Right renal cortex interstitium (tissue), 3 donors: ENCODE measurements at places on chromosomes 6 and 20. TPM values are rescaled to one million over a fixed set of nuclear protein-coding genes. Genes with fewer than 3 reads are reported as not detected.

- no peak for DNase-seq
These were observed 64.4 kb upstream of the MAFB start for GRCh38 chr20:40753472-40753871.

- DNase-seq: no peak
These were observed 147.0 kb downstream of the MTFR2 start for GRCh38 chr6:136102991-136103688.

GRCh38 chr6:101058296-101058695 is 177.2 kb upstream of the ASCC3 start:
- DNase-seq: no peak

- DNase-seq: no peak
These were observed 27.0 kb downstream of the EDEM2 start for GRCh38 chr20:35120012-35120701.

- no peak for DNase-seq
These were observed 180.9 kb downstream of the TTLL2 start for GRCh38 chr6:167505782-167506181.

Gene PRL
- 0.10 TPM for polyA plus RNA-seq

DNA sequence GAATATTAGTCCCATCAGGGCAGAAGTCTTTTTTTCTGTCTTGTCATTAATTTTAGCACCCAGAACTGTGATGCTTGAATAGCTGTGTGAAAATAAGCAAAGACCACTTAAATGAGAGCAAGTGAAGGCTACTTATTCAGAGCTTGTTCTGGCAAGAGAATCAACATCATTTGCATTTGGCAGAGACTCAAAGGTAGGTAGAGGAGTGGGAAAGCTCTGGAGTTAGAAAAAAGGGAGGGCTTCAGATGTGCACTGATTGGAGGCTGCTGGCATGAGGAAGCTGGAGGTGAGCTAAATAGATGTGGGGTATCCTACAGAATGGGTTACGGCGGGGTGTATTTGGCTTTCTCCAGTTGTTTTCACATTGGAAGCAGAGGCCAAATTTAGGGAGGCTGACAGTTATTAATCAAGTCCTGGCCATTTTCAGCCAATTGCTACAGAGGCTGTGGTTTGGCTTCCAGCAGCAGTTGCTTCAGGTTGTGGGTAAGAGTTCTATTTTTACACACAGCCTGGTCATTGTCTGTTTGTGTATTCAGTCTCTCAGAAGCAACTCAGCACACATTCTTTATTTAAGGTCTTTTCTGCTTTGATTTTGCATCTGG is 254.3 kb downstream of the BTBD3 start:
- no peak for DNase-seq

Gene TFAP2A
- polyA plus RNA-seq: 23.5 TPM

DNA sequence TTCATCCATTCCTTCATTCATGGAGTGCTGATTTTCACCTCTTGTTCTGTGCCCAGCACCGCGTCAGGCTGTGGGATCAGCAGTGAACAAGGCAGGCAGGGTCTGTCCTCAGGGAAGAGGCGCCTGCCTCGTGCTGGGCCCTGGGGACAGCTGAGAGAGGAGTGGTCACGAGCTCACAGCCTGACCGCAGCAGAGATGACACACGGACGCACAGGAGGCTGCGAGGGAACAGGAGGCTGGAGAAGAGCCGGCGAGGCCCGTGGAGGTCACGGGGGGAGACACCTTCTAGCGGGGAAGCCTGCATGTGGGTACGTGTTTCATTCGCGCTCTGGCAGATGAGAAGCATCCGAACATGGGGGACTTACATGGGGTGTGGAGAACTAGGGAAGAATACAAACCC is 27.5 kb downstream of the PXDC1 start:
- no peak for DNase-seq

DNA sequence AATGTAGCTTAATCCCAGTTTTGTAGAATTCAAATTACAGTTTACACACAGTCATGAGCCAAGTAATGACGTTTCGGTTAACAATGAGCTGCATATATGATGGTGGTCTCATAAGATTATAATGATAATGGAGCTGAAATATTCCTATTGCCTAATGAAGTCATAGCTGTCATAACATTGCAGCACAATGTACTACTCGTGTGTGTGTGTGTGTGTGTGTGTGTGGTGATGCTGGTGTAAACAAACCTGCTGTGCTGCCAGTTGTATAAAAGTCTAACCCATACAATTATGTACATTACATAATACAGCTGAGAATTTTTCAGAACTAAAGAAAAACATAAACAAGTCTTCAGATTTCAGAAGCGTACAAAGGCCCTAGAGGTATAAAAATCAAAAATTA is 66.7 kb upstream of the ARID1B start:
- no peak for DNase-seq

GRCh38 chr6:114040871-114041270 is 69.9 kb upstream of the HDAC2 start:
- no peak for DNase-seq

DNA sequence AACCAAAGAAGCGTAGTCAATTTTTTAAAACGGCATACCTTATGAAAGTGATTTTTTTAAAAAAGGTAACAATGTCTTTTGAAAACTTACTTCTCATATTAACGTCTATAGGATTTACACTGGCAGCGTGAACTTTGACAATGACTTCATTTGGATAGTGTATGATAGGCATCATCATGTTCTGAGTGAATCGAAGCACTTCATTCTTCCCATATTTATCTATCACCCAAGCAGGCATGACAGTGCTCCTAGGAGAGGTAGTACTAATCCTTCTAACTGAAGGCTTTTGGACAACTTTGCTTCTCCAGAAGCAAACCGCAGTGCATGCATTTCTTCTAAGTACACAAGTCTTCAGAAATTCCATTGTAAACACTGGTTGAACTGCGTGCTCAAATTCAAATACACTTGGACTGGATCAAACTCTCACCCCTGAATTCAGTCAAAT is 618 bp downstream of the RTN4IP1 start:
- DNase-seq: no peak

GRCh38 chr6:87971605-87972262 is 75.9 kb upstream of the SPACA1 start:
- DNase-seq: no peak

- no peak for DNase-seq
These were observed 15.1 kb upstream of the MYT1 start for GRCh38 chr20:64149141-64149540.

Gene HLA-DOB
- polyA plus RNA-seq: 0.26 TPM
